ENCODE measurements at places on chromosomes 7 and 10.

DNA sequence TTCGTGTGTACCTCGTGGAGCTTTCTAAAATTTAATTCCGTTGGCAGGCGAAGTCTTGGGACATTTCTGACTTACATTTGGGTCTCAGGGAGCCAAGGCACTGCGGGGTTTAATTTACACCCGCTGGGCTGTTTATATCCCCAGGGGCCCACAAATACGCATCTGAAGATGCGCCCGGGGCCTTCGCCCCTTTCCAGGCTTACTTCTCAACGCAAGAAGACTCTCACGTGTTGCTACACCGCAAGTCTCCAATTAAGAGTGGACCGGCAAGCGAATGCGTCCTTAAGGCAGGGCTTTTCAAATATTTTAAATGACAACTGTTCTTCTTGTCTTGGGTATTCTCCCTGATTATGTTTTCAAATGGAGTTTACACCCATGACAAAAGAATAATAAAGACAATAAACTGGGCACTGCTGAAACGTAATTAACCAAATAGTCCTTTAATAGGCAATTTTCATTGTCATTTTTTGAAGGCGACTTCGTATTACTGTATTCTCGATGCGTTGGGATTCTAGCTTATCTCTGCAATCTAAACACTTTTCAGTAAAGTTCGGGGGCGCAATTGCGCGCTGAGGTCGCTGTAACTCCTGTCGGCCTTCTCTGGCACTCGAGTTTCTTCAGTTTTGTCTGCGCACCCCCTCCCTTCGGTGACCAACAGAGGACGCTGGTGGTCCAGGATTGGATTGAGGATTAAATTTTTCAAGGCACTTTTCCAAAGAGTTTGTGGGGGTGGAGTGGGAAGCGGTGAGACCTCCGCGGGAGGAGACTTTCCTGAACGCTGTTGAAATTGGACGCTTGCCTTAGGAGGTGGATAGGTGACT lies 837 bp upstream of the IGFBP3 start:
- DNase-seq: peak; percentile 82

DNA sequence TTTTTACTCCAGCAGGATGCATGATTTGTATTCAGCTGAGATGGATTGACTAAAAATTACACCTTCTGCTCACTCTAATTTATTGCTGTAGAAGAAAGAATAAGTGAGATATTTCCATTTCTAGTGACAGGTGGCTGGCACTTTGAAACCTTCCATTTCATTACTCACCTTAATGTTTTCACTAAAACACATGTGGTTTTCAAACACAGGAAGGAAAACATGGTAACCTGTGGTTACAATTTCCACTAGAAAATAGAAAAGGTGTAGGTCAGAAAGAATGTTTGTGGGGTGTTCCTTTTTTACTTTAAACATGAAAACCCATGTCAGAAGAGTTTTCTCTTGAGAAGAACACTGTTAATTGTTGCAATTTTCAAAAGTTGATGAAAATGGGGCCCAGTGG lies 12.0 kb upstream of the PRKCQ start:
- DNase-seq: no peak

DNA sequence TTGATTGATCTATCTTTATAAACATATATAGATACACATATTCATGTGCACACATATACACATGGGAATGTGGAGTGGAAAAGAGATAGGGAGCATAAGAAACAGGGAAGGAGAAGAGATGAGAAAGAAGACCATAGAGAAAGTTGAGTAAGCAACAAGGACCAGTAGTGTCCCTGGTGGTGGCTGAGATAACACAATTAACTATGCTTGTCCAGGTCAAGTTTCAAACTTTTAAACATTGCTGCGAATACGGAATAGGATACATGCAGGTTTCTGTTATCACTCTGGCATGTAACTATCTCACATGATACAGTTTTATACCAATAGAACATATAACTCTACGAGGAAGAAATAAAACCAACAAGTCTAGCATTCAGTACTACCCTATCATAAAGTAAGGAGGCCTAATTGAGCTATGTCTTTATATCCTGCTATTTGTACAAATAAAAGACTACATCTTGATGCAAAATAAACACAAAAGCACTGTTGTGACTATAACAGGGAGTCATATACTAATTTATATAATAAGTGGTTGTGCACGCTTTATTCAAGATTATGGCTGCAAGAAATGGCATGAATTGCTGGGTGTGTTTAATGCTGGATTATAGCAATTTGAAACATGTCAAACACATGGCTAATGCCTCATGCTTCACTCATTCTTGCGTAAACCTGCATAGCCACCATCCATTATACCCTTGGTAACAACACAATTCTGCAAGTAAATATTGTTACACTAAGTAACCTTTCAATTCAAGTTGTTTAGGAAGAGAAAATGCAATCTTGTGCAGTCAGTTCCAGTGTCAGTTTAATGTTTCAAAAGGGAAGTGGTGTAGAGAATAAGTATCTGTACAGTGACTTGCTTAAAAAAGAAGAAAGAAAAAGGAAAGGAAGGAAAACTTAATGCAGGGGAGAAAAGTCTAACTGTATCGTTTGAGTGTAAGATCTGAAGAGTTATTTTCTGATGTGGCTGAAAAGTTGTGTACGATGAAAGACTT lies 8.2 kb downstream of the FOXP2 start:
- DNase-seq: no peak

GRCh38 chr7:75711076-75711475 lies 27.7 kb downstream of the HIP1 start:
- DNase-seq: no peak

GRCh38 chr10:132570771-132571649 lies 33.4 kb downstream of the INPP5A start:
- DNase-seq: no peak

DNA sequence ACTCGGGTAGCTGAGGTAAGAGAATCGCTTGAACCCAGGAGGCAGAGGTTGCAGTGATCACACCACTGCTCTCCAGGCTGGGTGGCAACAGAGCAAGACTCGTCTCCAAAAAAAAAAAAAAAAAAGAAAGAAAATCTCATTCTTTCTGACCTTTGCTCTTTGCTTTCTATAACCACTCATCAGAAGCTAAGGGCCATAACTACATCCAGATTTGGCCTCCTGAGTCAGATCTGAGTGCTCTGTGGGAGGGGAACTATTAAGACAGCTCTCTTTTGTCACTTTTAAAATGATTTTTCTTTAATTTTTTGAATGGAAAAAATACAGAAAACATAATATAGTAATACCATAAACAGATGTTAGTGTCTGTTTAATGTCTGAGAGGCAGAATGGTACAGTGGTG lies 210.1 kb downstream of the KIAA1217 start:
- DNase-seq: no peak

GRCh38 chr10:89837165-89838043 lies 136.0 kb downstream of the KIF20B start:
- DNase-seq: peak; percentile 6

DNA sequence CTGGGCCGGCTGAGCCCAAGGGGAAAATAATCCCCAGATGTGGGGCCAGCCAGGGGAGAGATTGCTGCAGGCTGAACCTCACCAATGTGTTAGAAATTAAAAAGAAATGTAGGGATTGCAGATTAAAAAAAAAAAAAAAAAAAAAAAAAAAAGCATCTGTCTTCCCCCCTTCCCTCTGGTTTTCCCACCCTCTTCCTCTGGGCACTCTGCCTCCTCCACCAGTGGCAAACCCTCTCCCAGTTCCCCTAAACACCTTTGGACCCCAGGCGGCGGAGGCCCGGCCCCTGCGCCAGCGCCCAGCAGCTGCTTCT lies 7.1 kb downstream of the MNX1 start:
- no peak for DNase-seq

DNA sequence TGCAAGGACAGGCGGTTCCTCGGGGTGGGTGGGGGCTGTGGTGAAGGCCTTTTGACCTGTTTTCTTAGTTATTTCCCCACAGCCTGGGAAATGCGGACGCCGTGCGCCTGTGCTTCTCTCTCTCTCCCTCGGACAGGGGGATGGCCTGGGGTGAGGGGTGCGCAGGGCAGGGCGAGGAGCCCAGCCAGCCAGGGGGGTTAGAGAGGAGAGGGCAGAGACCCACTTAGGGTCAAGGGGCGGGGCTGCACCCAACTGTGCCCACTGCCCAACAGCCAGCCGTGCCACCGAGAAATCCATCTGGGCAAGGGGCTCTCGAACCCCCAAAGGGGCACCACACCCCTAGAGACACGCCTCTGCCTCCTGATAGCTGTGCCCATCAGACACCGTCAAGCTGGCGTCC lies 53.8 kb downstream of the DPYSL4 start:
- no peak for DNase-seq

- no peak for DNase-seq
Measured at GRCh38 chr10:43120116-43120928, 17.9 kb upstream of the CSGALNACT2 start.

- DNase-seq: no peak
Measured at GRCh38 chr10:14369906-14370305, 39.2 kb upstream of the FRMD4A start.

DNA sequence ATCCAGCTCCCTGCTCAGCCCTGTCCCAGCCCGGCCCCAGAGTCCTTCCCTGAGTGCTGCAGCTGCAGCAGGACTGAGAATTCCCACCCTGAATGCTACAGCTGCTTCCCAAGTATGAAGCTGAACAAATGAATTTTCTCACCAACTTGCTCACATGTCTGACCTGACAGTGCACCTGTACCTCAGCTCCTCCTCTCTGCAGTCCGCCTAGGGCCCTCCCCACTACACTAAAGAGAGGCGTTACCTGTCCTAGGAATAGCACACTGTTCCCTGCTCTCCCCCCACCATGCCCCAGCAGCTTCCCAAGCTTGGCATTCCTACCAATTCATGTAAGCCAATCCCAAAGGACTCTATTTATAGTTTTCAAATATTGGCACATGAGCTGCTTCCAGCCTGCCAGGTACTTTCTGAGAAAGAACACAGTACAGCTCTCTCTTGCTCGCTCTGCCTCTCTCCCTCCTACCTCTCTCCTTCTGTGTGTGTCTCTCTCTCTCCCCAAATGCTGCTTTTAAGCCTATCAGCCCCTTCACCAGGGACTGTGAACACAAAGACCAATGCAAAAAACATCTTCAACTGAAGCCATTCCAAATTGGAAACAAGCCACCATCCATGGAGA lies 400.1 kb downstream of the TNS3 start:
- DNase-seq: no peak

- DNase-seq: no peak
Measured at GRCh38 chr10:22932626-22933370, 4.9 kb downstream of the ARMC3 start.

DNA sequence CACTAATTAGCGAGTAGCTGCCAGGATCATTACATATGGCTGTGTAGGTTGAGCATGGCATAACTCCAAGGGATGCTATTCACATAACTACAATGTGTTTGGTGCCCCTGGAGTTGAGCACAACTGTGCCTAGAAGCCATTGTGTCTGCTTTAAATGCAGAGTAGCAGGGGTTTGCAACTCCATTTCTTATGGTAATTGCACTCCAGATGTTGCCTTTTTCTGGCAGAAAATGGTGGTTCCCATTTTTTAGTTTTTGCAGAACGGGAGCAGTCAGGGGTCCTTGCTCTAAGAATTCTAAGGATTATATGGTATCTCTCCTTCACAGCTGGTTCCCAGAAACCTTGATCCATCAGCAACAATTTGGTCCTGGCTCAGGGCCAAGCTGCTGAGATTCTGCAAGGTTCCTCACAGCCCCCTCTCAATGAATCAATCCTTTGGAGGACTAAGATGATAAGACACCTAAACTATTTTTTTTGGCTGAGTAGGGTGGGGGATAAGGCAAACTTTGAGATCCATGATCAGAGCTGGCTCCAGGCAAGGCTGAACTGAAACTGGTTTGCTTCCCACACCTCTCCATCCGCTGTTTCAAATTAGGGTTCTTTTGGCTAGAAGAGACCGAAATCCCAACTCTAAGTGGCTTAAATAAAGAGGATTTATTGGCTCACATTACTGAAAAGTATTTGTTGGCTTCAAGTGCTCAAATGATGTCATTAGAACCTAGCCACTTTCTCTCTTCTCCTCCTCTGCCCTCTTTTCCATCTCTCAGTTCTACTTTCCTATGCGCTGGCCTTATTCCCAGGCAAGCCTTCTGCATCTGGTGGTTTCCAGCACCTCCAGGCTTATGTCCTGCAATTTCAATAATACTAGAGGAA lies 97.5 kb upstream of the CCDC6 start:
- DNase-seq: no peak

DNA sequence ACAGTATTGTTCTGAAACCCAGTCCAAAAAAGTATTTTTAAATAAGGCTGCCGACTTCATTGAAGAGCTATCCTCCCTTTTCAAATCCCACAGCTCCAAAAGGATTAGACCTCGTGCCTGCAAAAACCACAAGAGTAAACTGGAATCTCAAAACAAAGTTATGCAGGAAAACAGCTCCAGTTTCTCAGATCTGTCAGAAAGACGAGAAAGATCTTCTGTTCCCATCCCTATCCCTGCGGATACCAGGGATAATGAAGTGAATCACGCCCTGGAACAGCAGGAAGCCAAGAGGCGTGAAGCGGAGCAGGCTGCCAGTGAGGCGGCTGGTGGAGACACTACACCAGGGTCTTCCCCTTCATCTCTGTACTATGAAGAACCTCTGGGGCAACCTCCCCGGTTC lies 12.6 kb downstream of the MYPN start:
- DNase-seq: no peak

DNA sequence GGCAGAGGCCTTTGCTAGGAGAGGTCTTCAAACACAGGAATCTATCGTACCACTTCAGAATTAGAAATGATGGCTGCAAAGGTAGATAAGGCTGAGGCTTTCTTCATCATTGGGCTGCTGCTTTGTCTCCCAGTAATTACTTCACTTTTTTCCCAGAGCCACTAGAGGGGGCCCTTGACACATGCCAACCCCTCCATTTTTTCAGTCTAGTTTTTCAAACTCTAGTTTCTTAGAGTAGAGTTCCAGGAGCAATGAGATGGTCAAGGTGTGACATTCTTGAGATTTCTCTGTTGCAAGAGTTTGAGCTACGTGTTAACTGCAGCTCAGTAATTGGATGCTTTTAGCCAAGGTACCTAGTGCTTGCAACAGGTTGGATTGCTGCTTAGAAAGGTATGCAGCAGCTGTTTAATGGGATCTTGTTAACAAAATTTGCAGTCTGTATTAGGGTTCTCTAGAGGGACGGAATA lies 33.8 kb upstream of the RBM20 start:
- peak; percentile 65 for DNase-seq

- DNase-seq: no peak
Measured at GRCh38 chr10:692682-693351, 3.3 kb upstream of the DIP2C start.

- no peak for DNase-seq
Measured at GRCh38 chr10:130935897-130936550, 375.5 kb downstream of the TCERG1L start.

GRCh38 chr7:82549616-82550285 lies 106.2 kb upstream of the CACNA2D1 start:
- no peak for DNase-seq

- no peak for DNase-seq
Measured at GRCh38 chr10:128007971-128008370, 101.1 kb downstream of the PTPRE start.

DNA sequence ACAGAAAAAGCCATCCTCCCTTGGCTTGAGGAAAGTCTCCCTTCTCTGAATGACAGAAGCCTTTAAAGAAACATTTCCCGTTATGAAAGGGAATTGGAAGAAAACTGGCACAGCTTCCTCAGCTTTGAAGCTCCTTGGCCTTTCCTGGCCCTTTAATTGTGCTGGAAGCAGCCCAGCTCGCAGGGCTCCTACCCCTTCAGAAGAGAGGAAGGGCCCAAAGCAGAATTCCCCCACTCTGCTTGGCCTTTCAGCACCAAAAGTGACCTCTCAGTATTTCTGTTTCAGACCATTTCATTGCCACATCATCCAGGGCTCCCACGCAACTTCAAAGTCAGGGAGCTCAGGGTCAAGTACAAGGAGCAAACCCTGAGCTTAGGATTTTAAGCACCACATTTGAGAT lies 4.2 kb downstream of the AFAP1L2 start:
- no peak for DNase-seq
